ENCODE measurements at places on chromosomes 1 and 21. TPM values are rescaled to one million over a fixed set of nuclear protein-coding genes. Genes with fewer than 3 reads are reported as not detected.

The OR2T11 gene
- total RNA-seq, result not detected

The TINAGL1 gene
- 442 TPM for total RNA-seq

The TNFRSF1B gene
- 4.5 TPM for total RNA-seq

The SORT1 gene
- 27.4 TPM for total RNA-seq

The DMRTA2 gene
- total RNA-seq, result 0.46 TPM

The HSD3B2 gene
- total RNA-seq, result not detected

The NEXN gene
- total RNA-seq, result 13.0 TPM

The C1orf167 gene
- 0.20 TPM for total RNA-seq

The HPCAL4 gene
- total RNA-seq, result not detected

The WNT4 gene
- total RNA-seq, result not detected

The PERM1 gene
- 1.5 TPM for total RNA-seq

The HLX gene
- 4.9 TPM for total RNA-seq

The TDRD5 gene
- not detected for total RNA-seq

The IVL gene
- total RNA-seq, result not detected

The AKR7A3 gene
- total RNA-seq, result 0.59 TPM

The GPR37L1 gene
- not detected for total RNA-seq

The IRF2BP2 gene
- 106 TPM for total RNA-seq

The OR6K3 gene
- total RNA-seq, result not detected

The ANGPTL3 gene
- not detected for total RNA-seq

The OR2T29 gene
- total RNA-seq, result not detected

The NBPF26 gene
- total RNA-seq, result 28.0 TPM

The AUNIP gene
- total RNA-seq, result 0.30 TPM

The GSTM1 gene
- not detected for total RNA-seq

The MYBPH gene
- total RNA-seq, result not detected

The XKR8 gene
- total RNA-seq, result 5.5 TPM

The CRYZ gene
- 46.7 TPM for total RNA-seq

The CA6 gene
- total RNA-seq, result not detected

The SPATC1L gene
- 4.4 TPM for total RNA-seq

The RUNX3 gene
- total RNA-seq, result 0.36 TPM

The TMPRSS2 gene
- not detected for total RNA-seq
